ENCODE measurements at places on chromosomes 7 and 10.

- DNase-seq: no peak
These were observed 27.3 kb upstream of the SAMD8 start for GRCh38 chr10:75083972-75084833.

GRCh38 chr7:157713591-157713990, 376.8 kb downstream of the DNAJB6 start:
- no peak for DNase-seq

DNA sequence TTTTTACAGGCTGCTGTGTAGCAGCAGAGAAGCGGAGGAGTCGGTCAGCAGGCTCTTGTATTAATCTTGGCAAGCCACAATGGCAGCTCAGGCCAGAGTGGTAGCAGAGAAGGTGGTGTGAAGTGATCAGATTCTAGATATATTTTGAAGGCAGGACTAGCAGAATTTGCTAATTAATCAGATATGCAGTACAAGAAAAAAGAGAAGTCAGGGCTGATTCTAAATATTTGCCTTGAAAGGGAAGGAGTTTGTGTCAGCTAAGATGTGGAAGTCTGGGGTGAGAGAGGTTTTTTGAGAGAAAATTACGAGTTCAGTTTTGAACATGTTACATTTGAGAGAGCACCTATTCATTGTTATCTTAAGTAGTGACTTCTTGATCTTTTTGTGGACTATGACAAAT, 176.3 kb downstream of the WNT2 start:
- DNase-seq: no peak

DNA sequence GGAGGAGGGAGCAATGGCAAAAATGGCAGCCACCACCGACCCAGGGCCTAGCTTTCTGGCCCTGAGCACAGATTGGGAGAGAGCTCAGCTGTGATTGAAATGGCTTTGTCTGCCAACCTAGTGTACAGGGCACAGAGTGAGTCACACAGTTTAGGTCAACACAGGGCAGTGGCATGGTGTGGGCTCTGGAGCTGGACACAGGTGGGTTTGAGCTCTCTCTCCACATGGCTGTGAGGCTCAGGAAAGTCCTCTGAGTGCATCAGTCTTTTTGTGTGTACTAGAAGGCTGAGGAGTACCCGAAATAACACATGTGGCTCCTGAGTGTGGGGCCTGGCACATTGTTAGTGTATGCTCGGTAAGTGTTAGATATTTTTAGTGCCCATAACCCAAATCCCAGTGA, 60.2 kb upstream of the LOXL4 start:
- DNase-seq: no peak

DNA sequence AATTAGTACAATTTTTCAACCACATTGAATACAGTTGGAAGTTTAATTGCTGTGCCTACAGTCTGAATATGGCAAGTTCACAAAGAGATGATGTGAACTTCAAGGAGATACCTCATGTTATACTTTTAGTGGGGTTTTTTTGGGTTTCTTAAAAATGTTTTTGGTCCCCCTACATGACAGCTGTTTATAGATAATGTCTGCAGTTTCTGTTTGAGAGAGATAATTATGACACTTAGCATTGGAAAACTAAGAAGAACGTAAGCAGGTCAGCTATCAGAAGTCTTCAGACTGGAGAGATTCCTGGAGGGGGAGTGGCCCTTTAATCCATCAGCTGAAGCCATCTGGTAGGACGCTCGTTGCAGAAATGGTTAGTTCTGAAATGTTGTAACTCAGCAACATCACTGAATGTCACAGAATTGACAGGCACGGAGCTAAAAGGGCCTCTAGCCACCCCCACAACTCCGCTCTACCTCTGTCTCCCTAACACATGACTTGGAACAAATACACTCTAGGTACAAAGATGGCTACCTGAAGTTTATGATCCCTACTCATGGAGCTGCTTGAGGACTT, 29.0 kb downstream of the TIMM23 start:
- DNase-seq: no peak

GRCh38 chr10:114767986-114768821, 53.4 kb upstream of the FHIP2A start:
- DNase-seq: no peak

GRCh38 chr7:25132430-25132829, 7.4 kb upstream of the CYCS start:
- DNase-seq: no peak

GRCh38 chr7:74012842-74013249, 15.1 kb upstream of the ELN start:
- no peak for DNase-seq

GRCh38 chr10:71713135-71714030, 6.2 kb downstream of the C10orf105 start:
- DNase-seq: peak; percentile 80

GRCh38 chr7:138785587-138786437, 12.0 kb upstream of the TMEM213 start:
- peak; percentile 24 for DNase-seq

- DNase-seq: no peak
These were observed 48.4 kb downstream of the SHH start for GRCh38 chr7:155763691-155764437.

GRCh38 chr10:44873160-44873559, 38.0 kb upstream of the TMEM72 start:
- no peak for DNase-seq

- DNase-seq: no peak
These were observed 47.9 kb downstream of the OGDH start for GRCh38 chr7:44654255-44654796.

- peak; percentile 11 for DNase-seq
These were observed 168.5 kb upstream of the MEOX2 start for GRCh38 chr7:15854841-15855524.

DNA sequence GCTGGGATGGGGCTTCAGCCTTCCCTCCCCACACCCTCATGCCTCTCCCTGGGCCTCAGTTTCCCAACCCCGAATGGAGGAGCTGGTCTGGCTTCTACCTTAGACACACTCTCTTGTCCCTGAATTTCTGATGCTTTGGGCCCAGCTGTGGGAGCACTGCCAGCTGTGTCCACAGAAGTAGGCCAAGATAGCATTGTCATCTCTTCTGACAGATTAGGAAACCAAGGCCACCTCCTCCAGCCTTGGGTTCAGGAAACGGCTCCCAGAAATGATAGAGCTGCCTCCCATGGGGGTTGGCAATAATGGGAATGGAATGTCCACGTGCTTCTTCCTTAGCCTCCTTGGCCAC, 1.3 kb downstream of the PPIF start:
- DNase-seq: no peak
